ENCODE measurements at places on chromosomes 7 and 10.

- H3K27ac ChIP-seq: no peak overlapping the region
- H3K4me3 ChIP-seq: no peak overlapping the region
- H3K36me3 ChIP-seq: no peaks in the 10 kb centered on the region
- H3K4me1 ChIP-seq: no peaks in the 10 kb centered on the region
Measured at GRCh38 chr10:109237682-109238081, 685.6 kb downstream of the XPNPEP1 start.

GRCh38 chr7:2527505-2528467, 8.2 kb downstream of the LFNG start:
- peak overlapping the region; percentile 95 for H3K27ac ChIP-seq
- peaks cover 25% of the 10 kb centered on the region for H3K4me1 ChIP-seq
- H3K27me3 ChIP-seq: no peaks in the 10 kb centered on the region
- H3K36me3 ChIP-seq: peaks cover 5% of the 10 kb centered on the region
- DNase-seq: no peak

DNA sequence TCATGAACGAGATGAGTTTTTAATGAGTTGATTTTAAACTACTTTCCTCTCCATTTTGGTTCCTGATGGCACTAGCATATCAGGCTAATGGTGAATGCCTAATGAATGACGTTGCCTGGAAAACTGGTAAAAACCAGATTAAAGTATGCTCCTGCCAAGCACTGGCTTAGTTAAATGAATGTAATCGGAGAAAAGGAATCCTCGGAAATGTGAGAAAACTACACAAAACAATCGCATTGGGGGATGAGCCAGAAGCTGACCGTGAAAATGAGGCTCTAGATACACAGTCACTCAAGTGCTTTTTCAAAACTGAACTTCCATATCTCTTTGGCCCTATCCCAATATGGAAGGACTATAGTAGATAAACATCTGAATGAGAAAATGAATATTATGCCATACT, 153.8 kb upstream of the COL1A2 start:
- H3K4me3 ChIP-seq: no peak overlapping the region
- no peak for DNase-seq
- peaks cover 57% of the 10 kb centered on the region for H3K27me3 ChIP-seq
- H3K36me3 ChIP-seq: no peaks in the 10 kb centered on the region
- no peak overlapping the region for H3K27ac ChIP-seq
- peaks cover 8% of the 10 kb centered on the region for H3K4me1 ChIP-seq

DNA sequence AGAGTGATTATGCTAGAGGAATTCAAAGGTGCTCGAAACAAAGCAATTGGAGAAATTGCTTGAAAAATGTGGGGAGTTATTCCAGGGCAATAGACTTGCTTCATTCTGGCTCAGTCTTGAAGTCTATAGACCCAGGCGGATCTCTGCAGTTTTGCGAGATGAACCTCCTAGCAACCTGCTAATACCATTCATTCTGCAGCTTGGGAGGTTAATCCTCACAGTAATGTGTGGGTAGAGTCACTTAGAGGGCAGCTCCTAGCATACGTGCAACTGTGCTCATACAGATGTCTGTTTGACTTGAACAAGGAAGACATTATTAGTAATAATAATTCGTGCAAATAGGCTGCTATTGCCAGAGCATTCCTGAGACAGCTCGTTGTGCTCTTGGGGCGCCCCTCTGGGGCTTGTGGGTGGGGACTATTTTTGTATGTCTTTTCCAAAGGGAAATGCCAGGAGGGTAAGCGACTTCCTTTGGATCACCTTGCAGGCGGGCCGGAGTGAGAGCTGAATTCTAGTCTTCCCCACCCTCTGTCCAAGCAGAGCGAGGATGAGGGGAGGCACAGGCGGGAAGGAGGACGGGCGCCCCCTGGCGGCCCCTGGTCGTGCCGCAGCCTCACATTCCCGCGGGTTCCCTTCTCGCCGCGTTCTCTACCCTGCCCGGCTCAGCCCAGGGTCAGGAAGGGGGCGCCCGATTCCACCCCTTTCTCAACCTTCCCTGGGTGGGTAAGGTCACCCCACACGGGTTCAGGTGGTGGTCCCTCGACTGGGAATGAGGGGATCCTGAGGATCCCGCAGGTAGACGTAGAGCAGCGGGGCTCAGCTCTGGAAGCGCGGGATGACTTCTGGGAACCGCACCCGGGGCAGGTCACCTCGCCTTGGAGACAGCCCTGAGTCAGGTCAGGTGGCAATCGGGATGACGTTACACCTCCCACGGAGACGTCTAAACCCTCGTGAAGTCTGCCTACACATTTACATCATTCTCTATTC, 241.5 kb downstream of the PHTF2 start:
- no peaks in the 10 kb centered on the region for H3K36me3 ChIP-seq
- H3K4me1 ChIP-seq: peaks cover 30% of the 10 kb centered on the region
- peak overlapping the region; percentile 40 for H3K4me3 ChIP-seq
- H3K27me3 ChIP-seq: no peaks in the 10 kb centered on the region
- H3K27ac ChIP-seq: no peak overlapping the region

DNA sequence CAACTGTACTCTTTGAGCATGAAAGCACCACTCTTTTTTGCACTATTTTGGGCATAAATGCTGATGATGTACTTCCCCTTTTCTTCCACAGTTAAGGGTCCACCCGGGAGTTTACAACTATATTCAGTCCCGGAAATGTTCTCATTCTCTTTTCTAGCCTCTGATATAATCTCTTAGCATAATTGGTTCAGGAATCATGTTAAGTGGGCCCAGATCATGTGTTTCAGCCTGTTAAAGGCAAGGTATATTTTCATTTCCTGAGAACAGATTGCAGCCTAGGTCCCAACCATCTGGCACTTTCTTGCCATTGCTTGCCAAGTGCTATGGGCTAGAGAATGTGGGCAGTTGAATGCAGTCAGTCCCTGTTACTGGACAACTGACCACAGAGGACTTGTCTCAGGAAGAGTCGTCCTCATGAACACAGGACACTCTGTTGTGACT, 111.4 kb upstream of the GLCCI1 start:
- H3K36me3 ChIP-seq: peaks cover 26% of the 10 kb centered on the region
- no peak overlapping the region for H3K4me3 ChIP-seq
- DNase-seq: no peak
- no peaks in the 10 kb centered on the region for H3K4me1 ChIP-seq
- H3K27me3 ChIP-seq: no peaks in the 10 kb centered on the region

DNA sequence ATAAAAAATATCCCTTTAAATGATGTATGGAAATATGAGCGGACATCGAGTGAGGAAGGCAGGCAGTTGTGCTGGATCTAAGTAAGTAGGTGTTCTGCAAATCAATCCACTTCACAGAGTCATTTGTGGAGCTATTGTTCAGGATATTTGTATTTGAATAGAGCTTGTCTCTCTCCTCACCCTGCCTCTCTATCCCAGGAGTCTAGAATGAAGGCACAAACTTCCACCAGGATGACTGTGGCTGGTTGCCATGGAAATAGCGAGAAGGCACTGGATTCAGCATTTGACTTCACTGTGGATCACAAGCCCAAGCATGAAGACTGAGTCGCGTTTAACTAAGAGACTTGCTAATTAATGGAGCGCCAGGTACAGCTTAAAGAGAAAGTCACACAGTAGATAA, 53.2 kb downstream of the NPY start:
- peaks cover 35% of the 10 kb centered on the region for H3K4me1 ChIP-seq
- H3K36me3 ChIP-seq: peaks cover 12% of the 10 kb centered on the region
- H3K4me3 ChIP-seq: peak overlapping the region; percentile 56
- peak; percentile 39 for DNase-seq
- H3K27ac ChIP-seq: no peak overlapping the region
- peaks cover 54% of the 10 kb centered on the region for H3K27me3 ChIP-seq

- no peak for DNase-seq
- peaks cover 8% of the 10 kb centered on the region for H3K27me3 ChIP-seq
- H3K4me3 ChIP-seq: no peak overlapping the region
- H3K36me3 ChIP-seq: peaks cover 11% of the 10 kb centered on the region
- no peaks in the 10 kb centered on the region for H3K4me1 ChIP-seq
Measured at GRCh38 chr7:157111311-157111710, 27.4 kb upstream of the UBE3C start.

- peaks cover 11% of the 10 kb centered on the region for H3K27me3 ChIP-seq
- H3K4me3 ChIP-seq: no peak overlapping the region
- peaks cover 19% of the 10 kb centered on the region for H3K4me1 ChIP-seq
- no peak for DNase-seq
Measured at GRCh38 chr10:21167288-21168010, 270.3 kb upstream of the NEBL start.

- H3K27me3 ChIP-seq: peaks cover 6% of the 10 kb centered on the region
- DNase-seq: no peak
- no peaks in the 10 kb centered on the region for H3K36me3 ChIP-seq
- no peak overlapping the region for H3K4me3 ChIP-seq
- no peaks in the 10 kb centered on the region for H3K4me1 ChIP-seq
- H3K27ac ChIP-seq: no peak overlapping the region
Measured at GRCh38 chr7:42972699-42973500, 40.7 kb downstream of the MRPL32 start.

GRCh38 chr7:105698531-105698930, 117.2 kb upstream of the EFCAB10 start:
- peak overlapping the region; percentile 99 for H3K27ac ChIP-seq
- H3K4me1 ChIP-seq: peaks cover 71% of the 10 kb centered on the region
- no peaks in the 10 kb centered on the region for H3K27me3 ChIP-seq
- DNase-seq: no peak
- H3K4me3 ChIP-seq: no peak overlapping the region

GRCh38 chr10:110502851-110503301, 5.2 kb downstream of the DUSP5 start:
- peaks cover 9% of the 10 kb centered on the region for H3K27me3 ChIP-seq
- DNase-seq: no peak
- H3K27ac ChIP-seq: peak overlapping the region; percentile 31
- H3K4me1 ChIP-seq: peaks cover 59% of the 10 kb centered on the region

DNA sequence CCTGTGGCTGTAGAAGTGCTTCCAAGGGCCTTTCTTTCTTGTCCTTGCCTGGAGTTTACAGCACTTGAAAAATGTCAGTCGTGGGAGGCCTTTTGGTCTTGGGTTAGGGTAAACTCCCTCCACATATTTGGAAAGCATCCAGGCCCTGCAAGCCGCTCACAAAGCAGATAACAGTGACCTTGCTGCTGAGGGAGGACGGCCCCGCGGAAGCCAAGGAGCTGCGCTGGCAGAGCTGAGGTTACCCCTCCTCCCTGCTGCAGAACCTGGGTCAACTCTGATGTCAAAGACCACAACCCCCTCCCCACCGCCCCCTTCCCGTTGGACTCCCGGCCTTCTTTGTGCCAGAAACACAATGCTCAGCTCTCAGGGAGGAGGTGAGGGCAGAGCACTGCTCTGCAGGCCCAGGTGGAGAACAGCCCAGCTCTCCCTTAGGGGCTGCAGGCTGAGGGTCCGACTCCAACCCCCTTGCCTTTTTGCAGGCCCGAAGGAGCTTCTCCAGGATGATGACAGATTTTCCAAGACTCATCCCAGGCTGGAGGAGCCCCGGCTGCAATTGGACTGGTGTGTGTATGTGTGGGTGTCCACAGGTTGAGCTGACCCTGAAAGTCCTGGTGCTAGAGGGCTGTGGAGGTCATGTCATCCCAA, 957.6 kb upstream of the ZNF722 start:
- peaks cover 24% of the 10 kb centered on the region for H3K27me3 ChIP-seq
- DNase-seq: no peak
- no peaks in the 10 kb centered on the region for H3K4me1 ChIP-seq
- H3K36me3 ChIP-seq: peaks cover 61% of the 10 kb centered on the region
- H3K4me3 ChIP-seq: no peak overlapping the region
- H3K27ac ChIP-seq: no peak overlapping the region

GRCh38 chr7:113128031-113128430, 9.7 kb upstream of the SMIM30 start:
- H3K4me3 ChIP-seq: no peak overlapping the region
- H3K27ac ChIP-seq: no peak overlapping the region
- H3K4me1 ChIP-seq: no peaks in the 10 kb centered on the region
- H3K27me3 ChIP-seq: peaks cover 2% of the 10 kb centered on the region

- H3K27ac ChIP-seq: peak overlapping the region; percentile 82
- H3K4me1 ChIP-seq: peaks cover 37% of the 10 kb centered on the region
- peaks cover 9% of the 10 kb centered on the region for H3K27me3 ChIP-seq
- H3K36me3 ChIP-seq: peaks cover 31% of the 10 kb centered on the region
- DNase-seq: no peak
Measured at GRCh38 chr7:128794020-128794419, 2.3 kb downstream of the CCDC136 start.

- H3K27ac ChIP-seq: peak overlapping the region; percentile 73
- H3K36me3 ChIP-seq: peaks cover 28% of the 10 kb centered on the region
- H3K4me1 ChIP-seq: no peaks in the 10 kb centered on the region
- no peak for DNase-seq
- no peaks in the 10 kb centered on the region for H3K27me3 ChIP-seq
Measured at GRCh38 chr10:72204296-72204695, 11.5 kb upstream of the ANAPC16 start.

- no peaks in the 10 kb centered on the region for H3K27me3 ChIP-seq
- H3K27ac ChIP-seq: 0 out of 2 replicates have a peak overlapping the region, but pooled peaks have one; percentile 28
- H3K4me3 ChIP-seq: no peak overlapping the region
Measured at GRCh38 chr7:77935652-77936348, 137.2 kb downstream of the PHTF2 start.

GRCh38 chr10:121099592-121099991, 248.4 kb downstream of the WDR11 start:
- H3K27me3 ChIP-seq: no peaks in the 10 kb centered on the region
- H3K27ac ChIP-seq: no peak overlapping the region
- H3K4me3 ChIP-seq: no peak overlapping the region
- DNase-seq: no peak

DNA sequence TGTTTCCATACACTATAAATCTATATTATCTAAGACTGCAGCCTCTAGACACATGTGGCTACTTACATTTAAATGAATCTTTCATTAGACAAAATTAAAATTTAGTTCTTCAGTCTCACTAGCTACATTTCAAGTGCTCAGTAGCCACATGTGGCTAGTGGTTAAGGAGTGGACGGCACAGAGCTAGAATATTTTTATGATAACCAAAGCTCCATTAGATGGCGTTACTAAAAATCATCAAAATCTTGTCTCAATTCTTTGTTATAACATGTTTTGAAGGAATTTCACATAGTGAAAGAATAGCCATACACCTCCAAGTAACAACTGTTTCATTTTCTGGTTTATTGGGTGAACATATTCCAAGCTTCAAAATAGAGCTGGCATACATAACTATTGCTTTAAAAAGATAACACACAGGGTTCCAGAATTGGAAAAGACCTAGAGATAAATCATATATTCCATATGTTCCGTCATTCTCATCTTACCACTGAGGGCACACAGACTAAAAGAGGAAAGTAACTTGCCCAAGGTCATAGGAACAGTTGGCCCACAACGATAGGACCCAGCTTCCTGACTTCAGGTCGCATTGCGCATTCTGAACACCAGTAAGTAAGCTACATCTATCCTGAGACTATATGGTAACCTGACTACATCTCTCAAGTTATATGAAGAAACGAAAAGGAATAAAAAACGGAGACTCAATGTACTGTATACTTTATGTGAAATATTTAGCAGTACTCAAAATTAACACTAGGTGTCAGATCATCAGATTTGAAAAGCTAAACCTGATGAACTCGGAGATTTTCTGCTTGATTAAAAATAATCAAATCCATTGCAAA, 66.6 kb downstream of the CAV1 start:
- H3K27ac ChIP-seq: no peak overlapping the region
- no peaks in the 10 kb centered on the region for H3K27me3 ChIP-seq

DNA sequence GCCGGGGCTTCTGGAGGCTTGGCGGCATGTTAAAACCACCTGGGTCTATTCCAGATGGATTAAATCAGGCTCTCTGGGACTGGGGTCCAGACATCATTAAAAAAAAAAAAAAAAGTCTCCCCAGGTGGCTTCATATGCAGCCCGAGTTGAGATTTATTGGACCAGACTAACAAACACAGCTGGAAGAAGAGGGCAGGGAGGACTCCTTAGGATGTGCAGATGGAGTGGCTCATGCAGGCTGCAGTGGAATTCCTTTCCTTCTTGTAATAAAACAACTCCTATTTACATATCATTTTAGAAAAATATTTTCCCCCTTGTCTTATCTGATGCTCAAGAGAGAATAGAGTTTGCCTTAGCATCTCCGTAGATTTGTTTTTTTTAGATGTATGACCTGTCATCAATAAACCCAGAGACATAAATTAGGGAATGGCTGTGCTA, 238.1 kb downstream of the CAMK1D start:
- H3K27ac ChIP-seq: no peak overlapping the region
- no peak overlapping the region for H3K4me3 ChIP-seq
- no peak for DNase-seq
- H3K36me3 ChIP-seq: no peaks in the 10 kb centered on the region

All from WTC11 (cell line).